CD4-positive, alpha-beta T cell treated with Interleukin-6 for 4 hours (primary cell): ENCODE measurements at places on chromosomes 12 and 14.

DNA sequence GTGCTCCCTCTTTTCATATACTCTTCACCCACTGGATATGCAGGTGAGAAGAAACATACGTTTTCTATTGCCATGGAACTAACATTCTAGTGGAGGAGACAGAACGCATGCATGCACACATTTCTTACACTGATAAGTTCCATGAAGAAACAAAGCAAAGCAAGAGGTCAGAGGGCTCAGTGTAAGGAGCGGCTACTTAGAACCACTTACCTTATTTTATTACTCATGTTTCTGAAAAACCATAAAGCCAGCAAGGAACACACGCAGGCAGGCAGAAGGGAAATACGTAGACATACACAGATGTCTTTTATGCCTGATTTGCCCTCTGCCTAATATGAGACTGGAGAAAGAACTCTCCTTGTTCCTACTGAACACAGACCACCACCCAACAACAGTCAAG lies 362.9 kb downstream of the TMEM132D start:
- no peak for DNase-seq

DNA sequence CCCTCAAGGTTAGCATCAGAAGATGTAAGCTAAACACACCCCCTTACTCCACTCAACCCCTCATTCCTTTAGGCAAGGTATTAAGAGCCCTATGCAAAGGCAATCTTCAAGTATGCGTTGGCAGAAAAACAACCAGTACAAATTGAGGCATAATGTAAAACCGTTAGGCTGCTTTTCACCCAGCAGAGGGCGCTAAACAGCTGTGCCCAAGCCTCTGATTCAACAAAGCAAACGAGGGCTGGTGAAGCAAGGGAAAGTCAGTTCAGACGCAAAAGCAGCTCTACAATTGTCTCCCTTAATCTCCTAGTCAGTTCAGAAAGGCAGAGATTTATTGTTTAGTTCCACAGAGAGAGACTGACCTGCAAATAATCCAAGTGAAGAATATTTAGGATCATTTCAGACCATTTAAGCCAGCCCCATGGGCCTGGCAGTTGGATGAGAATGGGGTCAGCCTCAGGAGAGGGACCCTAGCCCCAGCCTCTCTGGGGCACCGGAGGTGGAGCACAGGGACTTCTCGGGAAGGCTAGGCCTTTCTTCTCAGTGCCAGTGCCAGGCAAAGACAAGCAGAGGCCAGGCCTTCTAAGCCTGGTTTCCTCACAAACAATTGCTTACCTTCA lies 23.5 kb downstream of the DCAF5 start:
- peak; percentile 80 for DNase-seq

DNA sequence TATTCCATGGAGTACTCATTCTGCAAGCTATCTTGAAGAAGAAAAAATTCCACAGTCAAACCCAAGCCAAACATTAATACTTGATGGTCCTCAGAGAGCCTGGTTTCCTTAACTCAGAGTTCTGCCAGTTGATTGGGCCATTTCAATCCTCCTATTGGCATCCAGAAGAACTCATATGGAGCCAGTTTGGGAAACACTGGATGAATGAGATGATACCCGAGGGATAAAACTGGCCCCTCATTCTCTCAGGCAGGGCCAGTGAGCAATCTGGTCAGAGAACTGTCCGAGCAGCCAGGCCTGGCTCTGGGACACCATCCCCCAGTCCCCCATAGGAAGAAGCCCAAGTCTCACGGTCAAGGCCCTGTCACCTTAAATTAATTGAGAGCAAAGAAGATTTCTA lies 48.8 kb downstream of the NUAK1 start:
- DNase-seq, result no peak

GRCh38 chr14:63214417-63215196 lies 10.4 kb downstream of the RHOJ start:
- DNase-seq, result no peak

GRCh38 chr14:98173305-98173704 lies 1098.7 kb downstream of the BCL11B start:
- DNase-seq, result peak; percentile 93

DNA sequence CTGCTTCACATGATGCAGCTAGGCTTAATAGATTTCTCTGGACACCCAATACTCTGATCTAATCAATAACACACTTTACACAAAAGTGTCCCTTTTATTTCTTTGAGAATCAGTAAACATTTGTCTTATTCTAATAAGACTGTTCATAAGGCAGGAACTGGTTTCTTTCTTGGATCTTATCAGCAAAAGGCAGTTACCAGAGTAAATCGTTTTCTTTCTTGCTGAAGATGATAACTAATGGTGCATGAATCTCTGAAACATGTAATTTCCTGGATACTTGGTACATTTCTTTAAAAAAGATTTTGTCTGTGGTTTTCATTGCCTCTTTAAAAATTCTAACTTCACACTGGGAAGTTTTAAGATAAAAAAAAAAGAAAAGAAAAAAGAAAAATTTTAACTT lies 39.6 kb downstream of the WIF1 start:
- DNase-seq, result no peak

GRCh38 chr14:25215607-25216006 lies 165.7 kb upstream of the STXBP6 start:
- no peak for DNase-seq

GRCh38 chr12:120668868-120669840 lies 17.8 kb upstream of the MLEC start:
- DNase-seq, result no peak

- DNase-seq, result no peak
Measured at GRCh38 chr14:53538316-53538881, 385.3 kb upstream of the DDHD1 start.

GRCh38 chr12:4417455-4417854 lies 28.2 kb downstream of the FGF6 start:
- no peak for DNase-seq

DNA sequence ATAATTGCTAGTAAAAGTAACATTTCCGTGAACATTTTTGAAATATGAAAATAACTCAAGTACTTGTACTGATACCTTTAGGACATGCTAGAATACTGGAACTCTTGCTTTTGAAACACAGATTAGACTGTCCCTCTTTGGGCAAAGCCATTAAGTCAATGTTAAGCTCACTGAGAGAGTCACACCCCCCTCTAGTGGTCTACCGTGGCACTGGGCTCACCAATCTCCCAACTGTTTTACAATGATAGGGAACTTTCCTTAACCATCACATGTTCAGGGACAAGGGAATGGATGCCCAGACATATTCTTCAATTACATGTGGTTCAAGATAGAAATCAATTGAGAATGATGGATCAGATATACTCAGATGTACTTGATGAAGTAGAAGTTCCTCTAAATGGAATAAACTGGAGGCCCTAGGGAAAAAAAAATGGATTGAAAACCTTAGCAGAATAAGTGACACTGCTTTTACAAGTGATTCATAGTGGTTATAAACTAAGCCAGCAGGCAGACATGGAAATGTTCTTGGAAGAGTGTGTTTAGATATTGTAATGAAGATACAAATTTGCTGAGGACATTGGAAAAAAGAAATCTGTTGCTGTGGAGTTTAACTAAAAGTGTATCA lies 17.8 kb downstream of the NANOG start:
- DNase-seq, result peak; percentile 62

- no peak for DNase-seq
Measured at GRCh38 chr14:77355811-77356210, 21.1 kb downstream of the TMED8 start.
